ENCODE measurements at places on chromosomes 5 and 9.
A peak's percentile ranks its signal among the peaks of the same experiment; 100 is the strongest.

GRCh38 chr9:127458921-127459320 is 7.6 kb downstream of the LRSAM1 start:
- H3K4me1 ChIP-seq = no peaks in the 10 kb centered on the region
- no peaks in the 10 kb centered on the region for H3K27me3 ChIP-seq

DNA sequence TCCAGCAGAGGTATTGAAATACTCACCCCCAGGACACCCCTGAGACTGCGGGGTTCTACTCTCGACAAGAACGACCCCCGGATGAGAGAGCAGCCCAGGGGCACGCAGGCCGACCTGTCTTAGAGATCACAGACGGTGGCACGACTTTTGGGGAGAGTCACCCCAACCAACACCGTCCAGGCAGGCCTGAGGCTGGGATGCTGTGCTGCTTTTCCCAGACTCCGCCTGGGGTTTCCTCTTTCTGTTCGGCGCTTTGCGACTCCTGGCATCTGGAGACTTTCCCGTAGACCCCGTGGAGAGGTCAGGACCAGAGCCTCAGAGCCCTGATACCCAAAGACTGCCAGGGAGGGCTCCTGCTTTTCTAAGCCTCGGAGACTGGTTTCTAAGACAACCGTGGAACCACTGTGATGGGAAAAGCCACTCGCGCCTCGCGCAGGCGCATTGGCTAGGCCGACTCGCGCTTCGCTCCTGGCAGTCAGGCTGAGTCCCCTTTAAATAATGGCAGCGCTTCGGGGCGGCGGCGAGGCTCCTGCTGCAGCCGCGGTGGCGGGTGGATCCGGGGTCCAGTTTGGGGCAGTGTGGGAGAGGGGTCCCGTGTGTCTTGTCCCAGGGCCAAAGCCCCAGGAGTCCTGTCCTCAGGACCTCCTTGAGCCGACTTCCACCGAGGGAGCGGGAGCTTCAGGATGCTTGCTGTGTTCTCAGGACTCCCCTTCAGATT is 484.0 kb downstream of the SPATA31A7 start:
- H3K27ac ChIP-seq = no peak overlapping the region
- no peak overlapping the region for H3K4me3 ChIP-seq

DNA sequence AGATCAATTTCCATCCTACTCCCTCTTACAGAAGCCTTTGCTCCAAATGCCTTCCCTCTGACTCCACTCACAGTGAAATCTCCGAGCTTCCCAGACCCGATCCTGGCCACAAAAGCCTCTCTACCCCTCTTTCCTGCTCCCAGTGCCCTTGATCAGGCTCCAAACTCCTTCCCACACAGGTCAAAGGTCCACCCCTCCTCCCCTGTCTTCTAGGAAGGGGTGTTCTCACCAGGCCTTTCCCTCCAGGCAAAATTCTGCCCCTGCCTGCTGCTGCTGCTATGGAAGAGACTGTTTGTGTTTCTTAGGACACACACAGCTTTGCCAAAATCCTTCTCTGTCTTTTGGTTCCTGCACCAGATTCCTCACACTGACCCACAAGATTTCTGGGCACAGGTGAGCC is 85.8 kb upstream of the ALDH1A1 start:
- peaks cover 77% of the 10 kb centered on the region for H3K27me3 ChIP-seq
- no peak overlapping the region for H3K4me3 ChIP-seq
- no peaks in the 10 kb centered on the region for H3K36me3 ChIP-seq
- H3K4me1 ChIP-seq = peaks cover 12% of the 10 kb centered on the region

GRCh38 chr5:99285606-99286005 is 356.8 kb upstream of the CHD1 start:
- peaks cover 20% of the 10 kb centered on the region for H3K27me3 ChIP-seq
- H3K36me3 ChIP-seq = no peaks in the 10 kb centered on the region
- DNase-seq = no peak
- H3K27ac ChIP-seq = no peak overlapping the region

GRCh38 chr5:43604699-43605098 is 1.7 kb downstream of the NNT start:
- no peak for DNase-seq
- H3K36me3 ChIP-seq = peaks cover 33% of the 10 kb centered on the region
- H3K27me3 ChIP-seq = no peaks in the 10 kb centered on the region
- peak overlapping the region; percentile 83 for H3K4me3 ChIP-seq
- peak overlapping the region; percentile 99 for H3K27ac ChIP-seq

DNA sequence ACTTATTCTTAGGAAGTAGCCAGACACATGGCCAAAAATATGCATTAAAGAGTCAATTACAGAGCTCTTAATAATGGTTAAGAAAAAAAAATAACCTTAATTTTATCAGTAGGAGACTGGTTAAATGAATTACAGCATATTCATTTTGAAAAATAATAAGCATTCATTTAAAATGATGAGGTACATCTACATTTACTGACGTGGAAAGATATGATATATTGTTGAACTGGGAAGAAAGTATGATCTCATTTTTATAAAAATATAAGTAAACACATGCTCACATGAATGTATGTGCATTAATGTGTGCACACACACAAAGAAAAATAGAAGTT is 250.3 kb downstream of the ENC1 start:
- no peak overlapping the region for H3K4me3 ChIP-seq
- peaks cover 32% of the 10 kb centered on the region for H3K4me1 ChIP-seq
- H3K27me3 ChIP-seq = no peaks in the 10 kb centered on the region
- no peak for DNase-seq
- no peak overlapping the region for H3K27ac ChIP-seq
- H3K36me3 ChIP-seq = no peaks in the 10 kb centered on the region

DNA sequence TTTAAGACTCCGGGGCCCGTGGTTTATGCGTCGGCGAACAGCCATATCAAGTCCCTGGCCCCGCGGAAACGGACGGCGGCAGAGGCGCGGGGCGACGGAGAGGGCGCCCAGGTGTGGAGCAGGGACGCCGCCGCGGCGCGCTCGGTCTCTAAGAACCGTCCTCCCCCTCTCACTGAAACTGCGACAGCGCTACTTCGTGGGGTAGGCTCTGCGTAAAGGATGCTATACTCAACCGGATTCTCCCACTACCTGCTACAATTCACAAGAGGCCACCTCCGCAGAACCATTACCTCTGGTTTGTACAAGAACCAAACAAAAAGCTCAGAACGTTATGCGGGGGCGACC is 404 bp downstream of the MRNIP start:
- peak overlapping the region; percentile 94 for H3K4me3 ChIP-seq
- no peaks in the 10 kb centered on the region for H3K27me3 ChIP-seq
- peak; percentile 65 for DNase-seq
- H3K4me1 ChIP-seq = peaks cover 11% of the 10 kb centered on the region
- H3K27ac ChIP-seq = peak overlapping the region; percentile 83
- H3K36me3 ChIP-seq = peaks cover 14% of the 10 kb centered on the region

- H3K27ac ChIP-seq = no peak overlapping the region
- H3K36me3 ChIP-seq = peaks cover under 1% of the 10 kb centered on the region
- no peak for DNase-seq
- H3K27me3 ChIP-seq = no peaks in the 10 kb centered on the region
These were observed 241.2 kb upstream of the TNC start for GRCh38 chr9:115359017-115359780.

DNA sequence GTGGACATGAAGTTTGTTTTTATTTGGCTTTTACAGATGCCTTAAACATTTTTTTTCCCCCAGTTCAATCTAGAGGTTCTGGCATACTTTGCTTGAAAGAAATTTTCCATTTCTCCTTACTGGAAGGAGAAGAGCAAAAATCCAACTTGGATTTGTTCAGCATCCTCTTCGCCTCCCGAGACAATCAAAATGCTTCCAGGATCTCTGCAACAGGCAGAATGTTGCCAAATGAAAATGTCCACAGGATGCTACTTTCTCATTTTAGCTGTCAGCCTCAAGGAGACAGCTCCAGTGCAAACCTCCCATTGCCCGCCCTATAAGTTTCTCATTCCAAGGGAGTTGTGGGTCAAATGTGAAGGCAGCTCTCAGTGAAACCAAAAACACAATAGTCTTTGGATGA is 1972.1 kb downstream of the MAT2B start:
- DNase-seq = no peak
- H3K27ac ChIP-seq = no peak overlapping the region
- H3K27me3 ChIP-seq = no peaks in the 10 kb centered on the region
- H3K4me1 ChIP-seq = no peaks in the 10 kb centered on the region
- H3K36me3 ChIP-seq = no peaks in the 10 kb centered on the region
- H3K4me3 ChIP-seq = no peak overlapping the region

GRCh38 chr5:5424736-5425135 is 2.3 kb downstream of the ICE1 start:
- H3K27me3 ChIP-seq = no peaks in the 10 kb centered on the region
- DNase-seq = peak; percentile 5
- H3K4me3 ChIP-seq = no peak overlapping the region
- peaks cover 21% of the 10 kb centered on the region for H3K4me1 ChIP-seq

DNA sequence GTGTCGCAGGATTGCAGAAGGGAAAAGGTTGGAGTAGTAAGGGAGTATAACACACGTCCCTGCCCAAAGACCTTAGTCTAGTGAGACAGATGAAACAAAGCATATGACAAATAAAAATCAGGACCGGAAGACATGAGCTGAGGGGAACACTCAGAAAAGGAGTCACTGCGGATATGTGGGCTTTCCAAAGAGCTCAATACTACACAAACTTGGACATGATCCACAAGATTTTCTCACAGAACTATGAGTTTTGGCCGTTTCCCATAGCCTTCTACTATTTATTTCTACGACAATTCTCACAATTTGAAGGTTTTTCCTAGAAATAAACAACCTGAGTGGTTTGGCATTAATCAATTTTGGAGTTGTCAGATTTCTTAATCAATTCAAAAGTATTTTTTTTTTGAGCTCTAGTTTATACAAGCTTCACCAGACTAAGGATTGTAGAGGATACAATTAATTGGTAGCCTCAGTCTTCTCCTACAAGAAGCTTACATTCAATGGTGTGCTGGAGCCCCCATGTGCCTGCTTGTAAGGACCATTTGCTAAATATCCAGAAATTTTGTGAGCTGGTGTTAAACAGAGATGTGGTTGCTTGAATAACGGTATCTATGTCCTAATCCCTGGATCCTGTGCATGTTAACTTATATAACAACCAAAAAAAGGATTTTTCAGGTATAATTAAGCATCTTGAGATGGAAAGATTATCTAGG is 91.4 kb downstream of the ADAMTS12 start:
- no peaks in the 10 kb centered on the region for H3K4me1 ChIP-seq
- H3K27ac ChIP-seq = no peak overlapping the region
- H3K4me3 ChIP-seq = no peak overlapping the region

DNA sequence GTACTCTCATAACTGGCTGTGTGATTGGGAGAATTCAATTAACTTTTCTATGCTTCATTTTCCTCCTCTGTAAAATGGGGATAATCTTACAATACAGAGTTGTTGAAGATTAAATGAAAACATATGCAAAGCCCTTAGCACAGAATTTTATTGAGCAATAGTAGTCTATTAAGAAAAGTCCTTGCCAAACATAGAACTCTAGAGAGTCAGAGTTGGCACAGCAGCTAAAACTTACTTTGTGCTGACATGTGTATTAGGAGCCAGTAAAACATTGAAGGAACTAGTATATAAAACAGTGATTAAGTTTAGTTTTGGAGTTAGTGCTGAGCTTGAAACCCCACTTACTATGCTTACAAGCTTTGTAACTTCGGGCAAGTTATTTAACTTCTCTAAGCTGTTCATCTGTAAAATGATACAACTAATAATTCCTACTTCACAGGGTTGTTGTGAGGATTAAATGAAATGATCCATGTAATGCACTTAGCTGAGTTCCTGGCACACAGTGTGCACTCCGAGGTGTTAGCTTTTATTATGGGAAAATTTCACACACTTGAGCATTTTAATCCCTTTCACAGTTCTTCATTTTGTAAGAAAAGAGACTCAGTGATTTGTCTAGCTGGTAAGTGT is 20.0 kb upstream of the GRIN3A start:
- no peak overlapping the region for H3K4me3 ChIP-seq
- peaks cover 50% of the 10 kb centered on the region for H3K27me3 ChIP-seq
- no peaks in the 10 kb centered on the region for H3K36me3 ChIP-seq

DNA sequence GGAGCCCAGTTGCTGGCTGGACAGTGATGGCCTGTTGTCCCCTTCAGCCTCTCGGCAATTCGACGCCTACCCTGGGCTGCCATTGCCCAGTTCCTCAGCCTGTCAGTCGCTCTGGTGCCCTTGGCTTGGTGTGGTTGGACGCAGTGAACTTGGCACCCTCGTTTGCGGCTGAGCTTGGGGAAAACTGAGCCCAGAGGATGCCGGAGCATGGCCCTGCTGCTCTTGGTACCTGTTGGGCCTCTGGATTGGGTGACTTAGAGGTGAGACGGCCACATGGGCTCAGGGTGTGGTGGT is 16.5 kb downstream of the WNK2 start:
- H3K4me1 ChIP-seq = no peaks in the 10 kb centered on the region
- H3K27me3 ChIP-seq = peaks cover 15% of the 10 kb centered on the region
- DNase-seq = no peak
- H3K36me3 ChIP-seq = no peaks in the 10 kb centered on the region

DNA sequence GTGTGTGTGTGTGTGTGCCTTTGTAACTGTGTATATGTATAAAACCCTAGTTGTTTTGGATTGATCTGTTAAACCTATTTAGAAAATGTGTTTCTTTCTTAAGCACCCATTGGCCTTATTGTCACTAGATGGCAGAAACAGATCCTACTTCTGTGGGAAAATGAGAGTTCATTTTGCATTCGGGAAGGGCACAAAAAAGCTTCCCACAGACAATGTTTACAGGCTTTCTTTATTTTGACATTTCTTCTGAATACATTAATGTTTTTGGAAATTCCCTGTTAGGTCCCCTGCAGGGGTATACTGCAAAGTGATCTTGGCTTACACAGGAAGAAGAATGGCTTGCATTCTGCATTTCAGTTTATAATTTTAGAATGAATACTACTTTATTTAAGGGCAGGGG is 481.8 kb upstream of the ARRDC3 start:
- H3K27ac ChIP-seq = no peak overlapping the region
- no peaks in the 10 kb centered on the region for H3K4me1 ChIP-seq
- DNase-seq = no peak
- no peaks in the 10 kb centered on the region for H3K36me3 ChIP-seq
- H3K27me3 ChIP-seq = peaks cover 37% of the 10 kb centered on the region
- no peak overlapping the region for H3K4me3 ChIP-seq

DNA sequence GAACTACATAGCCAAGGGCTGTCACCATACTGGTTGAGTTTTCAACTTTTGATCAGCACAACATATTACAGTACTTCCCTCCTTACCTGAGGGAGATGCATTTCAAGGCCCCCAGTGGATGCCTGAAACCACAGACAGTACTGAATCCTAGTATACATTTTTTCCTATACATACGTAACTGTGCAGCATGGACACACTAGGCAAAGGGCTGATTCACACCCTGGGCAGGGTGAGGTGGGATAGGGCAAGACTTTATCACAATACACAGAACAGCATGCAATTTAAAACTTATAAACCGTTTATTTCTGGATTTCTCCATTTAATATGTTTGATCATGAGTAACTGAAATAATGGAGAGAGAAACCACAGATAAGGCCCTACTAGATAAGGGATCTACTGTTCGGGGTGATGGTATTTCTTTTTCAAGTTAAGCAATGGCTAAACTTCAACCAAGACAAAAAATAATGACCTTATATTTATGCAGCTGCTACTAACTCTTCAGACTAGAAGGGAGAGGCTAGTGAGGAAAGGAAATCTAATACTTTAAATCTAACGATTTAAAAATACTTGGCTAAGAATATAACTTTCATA is 186.9 kb upstream of the GNA14 start:
- no peak for DNase-seq
- peaks cover 7% of the 10 kb centered on the region for H3K36me3 ChIP-seq
- H3K4me1 ChIP-seq = peaks cover 12% of the 10 kb centered on the region
- no peaks in the 10 kb centered on the region for H3K27me3 ChIP-seq
- H3K4me3 ChIP-seq = no peak overlapping the region

- peaks cover 1% of the 10 kb centered on the region for H3K4me1 ChIP-seq
- DNase-seq = no peak
These were observed 184.1 kb downstream of the CCDC192 start for GRCh38 chr5:127887282-127887681.

GRCh38 chr5:107092695-107093094 is 578.0 kb downstream of the EFNA5 start:
- H3K27ac ChIP-seq = no peak overlapping the region
- H3K36me3 ChIP-seq = no peaks in the 10 kb centered on the region
- no peak overlapping the region for H3K4me3 ChIP-seq
- DNase-seq = peak; percentile 1
- H3K4me1 ChIP-seq = peaks cover 6% of the 10 kb centered on the region

Measured in MCF 10A (cell line).